ENCODE measurements at places on chromosomes 12 and 14.

- DNase-seq, result peak; percentile 64
These were observed 13.0 kb downstream of the TMEM52B start for GRCh38 chr12:10191865-10192264.

DNA sequence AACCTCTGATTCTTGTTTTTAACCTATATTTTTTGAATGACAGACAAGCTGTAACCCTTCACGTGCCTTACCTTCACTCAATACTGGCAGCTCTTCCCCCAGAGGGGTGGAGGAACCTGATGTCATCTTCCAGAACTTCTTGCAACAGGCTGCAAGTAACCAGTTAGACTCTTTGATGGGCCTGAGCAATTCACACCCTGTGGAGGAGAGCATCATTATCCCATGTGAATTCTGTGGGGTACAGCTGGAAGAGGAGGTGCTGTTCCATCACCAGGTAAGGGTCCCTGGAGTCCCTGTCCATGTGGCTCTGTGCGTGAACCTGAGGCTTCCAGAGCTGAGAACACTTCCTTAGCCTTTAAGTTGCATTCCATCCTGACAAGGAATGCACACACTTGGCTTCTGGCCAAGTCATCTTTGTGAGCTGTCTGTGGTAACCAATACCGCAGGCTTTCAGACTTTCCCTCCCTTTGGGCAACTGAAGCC, 22.7 kb downstream of the TRAFD1 start:
- peak; percentile 77 for DNase-seq

- DNase-seq, result no peak
These were observed 163.4 kb downstream of the GARIN6 start for GRCh38 chr12:99810718-99811593.

GRCh38 chr12:50936821-50937530, 15.4 kb upstream of the HIGD1C start:
- DNase-seq, result no peak

GRCh38 chr12:100234591-100235304, 32.1 kb downstream of the DEPDC4 start:
- DNase-seq, result peak; percentile 64

DNA sequence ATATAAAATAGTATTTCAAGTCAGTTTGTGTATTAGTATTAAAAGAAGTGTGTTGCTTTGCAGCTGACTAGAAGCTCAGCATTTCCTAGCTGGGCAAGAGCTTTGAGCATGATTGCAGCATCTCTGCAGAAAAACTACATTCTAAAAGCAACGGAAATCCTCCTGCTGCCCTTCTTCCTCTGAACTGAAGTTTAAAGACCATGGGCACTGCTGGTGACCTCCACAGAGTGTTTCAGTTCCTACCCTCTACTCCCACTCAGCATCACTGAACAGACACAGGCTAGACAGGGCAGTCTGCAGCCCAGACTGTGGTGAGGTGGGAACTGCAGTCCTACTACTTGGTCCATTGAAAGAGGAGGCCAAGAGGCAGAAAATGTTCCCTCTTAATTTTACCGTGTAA, 59.0 kb downstream of the FAR2 start:
- DNase-seq, result no peak

DNA sequence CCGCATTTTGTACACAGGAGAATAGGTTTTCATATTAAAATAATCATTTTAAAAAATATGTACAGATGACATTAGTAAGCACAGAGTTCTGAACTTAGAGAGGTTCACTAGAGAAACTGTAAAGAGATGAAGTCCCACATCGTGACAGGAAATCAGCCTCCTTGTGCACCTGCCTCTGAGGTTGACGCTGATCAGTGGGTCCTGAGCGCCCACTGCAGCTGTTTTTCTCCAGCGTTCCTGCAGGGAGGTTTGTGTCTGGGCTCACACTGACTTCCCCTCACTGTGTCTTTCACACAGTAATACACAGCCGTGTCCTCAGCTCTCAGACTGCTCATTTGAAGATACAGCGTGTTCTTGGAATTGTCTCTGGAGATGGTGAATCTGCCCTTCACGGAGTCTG, 561.5 kb downstream of the TMEM121 start:
- DNase-seq, result no peak

DNA sequence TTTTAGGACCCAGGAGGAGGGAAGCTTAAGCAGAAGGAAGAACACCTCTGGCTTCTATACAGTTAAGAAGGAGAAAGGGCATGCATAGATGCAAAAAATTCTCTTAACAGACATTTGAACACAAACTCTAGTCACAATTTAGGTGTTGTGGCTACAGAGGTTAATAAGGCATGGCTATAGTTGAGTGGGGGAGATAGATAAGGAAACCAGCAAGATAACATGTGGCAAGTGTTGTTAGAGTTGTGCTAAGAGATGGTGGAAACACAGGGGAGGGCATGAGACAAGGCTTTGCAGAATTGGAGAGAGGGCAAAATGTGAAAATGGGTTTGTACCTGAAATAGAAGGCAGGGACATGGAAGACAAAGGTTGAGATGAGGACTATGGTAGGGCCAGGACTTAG, 88.9 kb downstream of the MSRB3 start:
- DNase-seq, result no peak

DNA sequence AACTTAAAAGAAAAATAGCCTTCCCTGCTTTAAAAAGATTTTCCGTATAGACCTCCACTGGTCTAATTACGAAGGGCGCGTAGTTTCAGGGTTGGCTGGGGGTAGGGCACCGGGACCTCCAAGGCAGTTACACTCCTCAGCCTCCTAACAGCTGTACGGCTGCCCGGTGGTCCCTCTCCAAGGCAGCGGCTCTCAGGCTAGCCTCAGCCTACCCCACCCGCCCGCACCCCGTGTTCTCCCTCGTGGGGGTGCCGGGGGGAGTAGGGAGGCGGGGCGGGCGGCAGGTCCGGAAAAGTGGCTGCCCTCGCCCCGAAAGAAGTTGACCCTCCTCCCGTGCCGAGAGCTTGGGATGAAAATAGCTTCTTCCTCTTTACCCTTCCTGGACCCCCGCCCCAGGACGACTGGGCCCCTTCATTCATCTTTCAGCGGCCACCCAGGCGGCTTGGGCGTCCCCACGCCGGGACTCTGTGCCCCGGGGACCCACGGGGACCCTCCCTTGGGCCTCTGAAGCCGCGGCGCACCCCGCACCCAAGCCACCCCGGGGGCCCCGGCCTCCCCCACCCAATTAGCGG, 991 bp upstream of the RCOR1 start:
- peak; percentile 57 for DNase-seq

GRCh38 chr14:78982551-78982950, 812.4 kb downstream of the NRXN3 start:
- DNase-seq, result no peak

- DNase-seq, result no peak
These were observed 83.7 kb upstream of the IGF1 start for GRCh38 chr12:102564026-102564425.

GRCh38 chr12:27333403-27334009, 870 bp downstream of the BMAL2 start:
- no peak for DNase-seq

DNA sequence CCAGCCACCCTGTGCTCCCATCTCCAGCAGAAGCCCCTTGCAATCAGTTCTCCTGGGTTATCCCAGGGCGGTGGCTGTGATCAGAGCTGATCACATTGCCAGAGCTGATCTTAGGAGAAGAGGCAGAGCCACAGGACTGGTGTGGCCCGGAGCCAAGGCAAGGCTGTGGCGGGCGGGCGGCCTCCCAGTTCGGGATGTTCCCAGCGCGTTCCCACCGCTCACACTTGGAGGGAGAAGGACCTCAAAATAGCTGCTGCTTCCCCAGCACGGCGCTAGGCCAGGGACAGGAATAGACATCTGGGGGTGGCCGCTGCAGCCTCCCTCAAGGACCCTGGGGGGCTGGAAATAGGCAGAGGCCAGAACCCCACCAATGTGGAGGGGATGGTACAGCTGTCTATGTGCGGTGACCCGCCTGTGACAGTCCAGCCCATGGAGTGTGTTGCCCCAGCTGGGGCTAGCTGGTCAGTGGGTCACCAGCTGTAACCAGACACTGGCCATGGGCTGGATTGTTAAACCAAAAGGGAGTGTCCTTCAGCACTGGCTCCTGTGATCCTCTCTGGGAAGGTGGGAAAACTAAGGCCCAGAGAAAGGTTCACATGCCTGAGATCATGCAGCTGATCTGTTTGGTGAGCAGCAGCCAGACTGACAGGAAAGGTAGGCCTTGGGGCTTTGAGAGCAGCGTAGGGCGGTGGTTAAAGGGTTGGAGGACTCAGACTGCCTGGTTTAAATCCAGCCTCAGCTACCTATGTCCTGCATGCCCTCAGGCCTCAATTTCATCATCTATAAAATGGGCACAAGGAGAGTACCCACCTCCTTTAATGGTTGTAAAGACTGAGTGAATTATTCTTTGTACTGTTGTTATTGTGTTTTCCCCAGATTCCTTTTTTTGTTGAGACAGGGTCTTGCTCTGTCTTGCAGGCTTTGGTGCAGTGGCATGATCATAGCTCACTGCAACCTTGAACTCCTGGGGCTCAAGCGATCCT, 8.0 kb upstream of the POP5 start:
- no peak for DNase-seq

GRCh38 chr12:9037431-9037830, 48.1 kb downstream of the KLRG1 start:
- no peak for DNase-seq

DNA sequence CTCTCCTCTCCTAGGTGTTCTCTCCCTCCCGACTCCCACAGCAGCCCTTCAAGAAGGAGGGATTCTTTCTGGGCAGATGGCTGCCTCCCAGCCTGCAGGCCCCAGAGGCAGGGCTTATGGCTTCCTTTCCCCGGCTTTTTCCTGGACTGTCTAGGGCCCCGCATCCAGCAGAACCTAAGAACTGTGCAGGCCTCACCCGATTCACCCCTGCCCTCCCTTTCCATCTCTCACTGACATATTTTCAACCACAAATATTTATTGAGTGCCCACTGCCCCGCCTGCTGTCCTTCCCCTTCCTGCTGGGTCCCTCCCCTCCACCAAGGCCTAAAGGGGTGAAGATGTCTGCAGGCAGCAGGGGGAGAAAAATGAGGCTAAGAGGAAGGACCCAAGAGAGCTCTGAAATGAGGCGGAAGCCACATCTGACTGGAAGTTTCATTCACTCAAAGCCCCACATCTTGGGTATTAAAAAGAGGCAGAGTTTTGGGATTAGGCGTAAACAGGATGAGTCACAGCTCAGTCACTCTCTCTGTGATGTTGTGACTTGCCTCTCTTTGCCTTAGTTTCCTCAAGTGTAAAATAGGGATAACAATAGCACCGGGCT, 2.9 kb downstream of the SCNN1A start:
- DNase-seq, result peak; percentile 91

Data from foreskin fibroblast (primary cell).